CD4-positive, CD25-positive, alpha-beta regulatory T cell (primary cell): ENCODE measurements at places on chromosomes 3 and 15.

- DNase-seq = no peak
Measured at GRCh38 chr3:115478359-115478758, 145.0 kb upstream of the GAP43 start.

GRCh38 chr3:144746631-144747030 is 775.0 kb downstream of the DIPK2A start:
- no peak for DNase-seq

GRCh38 chr15:73375755-73376305 is 7.1 kb upstream of the HCN4 start:
- no peak for DNase-seq

GRCh38 chr3:183927059-183927458 is 42.4 kb upstream of the PARL start:
- no peak for DNase-seq

- no peak for DNase-seq
Measured at GRCh38 chr3:111236836-111237713, 165.5 kb downstream of the NECTIN3 start.

DNA sequence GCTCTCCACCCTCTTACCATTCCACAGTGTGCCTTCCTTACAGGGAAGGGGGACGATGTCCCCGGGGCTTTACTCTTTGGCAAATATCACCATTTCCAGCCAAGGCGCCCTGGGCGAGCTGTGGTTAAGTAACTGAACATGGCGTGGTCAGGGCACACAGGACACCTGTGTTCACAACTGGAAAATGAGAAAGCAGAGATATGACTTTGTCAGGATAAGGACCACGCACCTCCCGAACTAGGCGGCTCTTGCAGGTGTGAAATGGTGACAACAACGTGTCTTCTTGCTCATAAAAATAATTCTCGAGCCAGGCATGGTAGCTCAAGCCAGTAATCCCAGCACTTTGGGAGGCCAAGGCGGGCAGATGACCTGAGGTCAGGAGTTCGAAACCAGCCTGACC is 154.8 kb downstream of the LRRC28 start:
- DNase-seq = no peak

- DNase-seq = peak; percentile 79
Measured at GRCh38 chr3:169945313-169945712, 21.3 kb upstream of the SEC62 start.

- DNase-seq = no peak
Measured at GRCh38 chr3:149243540-149243939, 21.9 kb upstream of the CP start.

- DNase-seq = no peak
Measured at GRCh38 chr3:194718079-194718478, 32.4 kb downstream of the FAM43A start.

GRCh38 chr3:126886217-126886616 is 96.7 kb upstream of the PLXNA1 start:
- no peak for DNase-seq

DNA sequence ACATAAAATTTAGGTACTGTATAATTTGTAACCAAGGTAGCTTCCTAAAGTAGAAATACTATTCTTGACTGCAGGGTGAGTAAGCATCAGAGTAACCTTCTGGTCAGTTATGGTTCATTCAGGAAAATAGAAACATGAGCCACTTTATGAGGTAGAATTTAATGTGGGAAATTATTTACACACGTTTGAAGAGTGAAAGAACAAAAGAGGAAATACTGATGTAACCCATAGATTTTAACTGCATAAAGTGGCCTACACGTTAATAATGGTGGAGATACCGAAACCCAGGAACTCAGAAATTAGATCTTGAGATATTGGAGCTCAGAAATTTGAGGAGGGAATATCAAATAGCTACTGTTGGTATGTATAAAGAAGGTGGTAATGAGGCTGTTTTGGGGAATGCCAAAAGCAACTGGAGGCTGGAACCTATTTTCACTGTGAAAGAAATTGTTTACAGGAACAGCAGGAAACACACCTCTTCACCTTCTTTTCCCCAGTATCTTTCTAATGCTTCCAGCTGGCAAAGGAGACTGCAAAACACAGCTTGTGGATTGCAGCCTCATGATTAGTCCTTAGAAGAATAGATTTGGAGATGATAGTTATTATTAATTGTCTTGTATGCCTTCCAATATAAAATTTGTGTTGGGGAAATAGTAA is 216.1 kb downstream of the DOCK3 start:
- no peak for DNase-seq

DNA sequence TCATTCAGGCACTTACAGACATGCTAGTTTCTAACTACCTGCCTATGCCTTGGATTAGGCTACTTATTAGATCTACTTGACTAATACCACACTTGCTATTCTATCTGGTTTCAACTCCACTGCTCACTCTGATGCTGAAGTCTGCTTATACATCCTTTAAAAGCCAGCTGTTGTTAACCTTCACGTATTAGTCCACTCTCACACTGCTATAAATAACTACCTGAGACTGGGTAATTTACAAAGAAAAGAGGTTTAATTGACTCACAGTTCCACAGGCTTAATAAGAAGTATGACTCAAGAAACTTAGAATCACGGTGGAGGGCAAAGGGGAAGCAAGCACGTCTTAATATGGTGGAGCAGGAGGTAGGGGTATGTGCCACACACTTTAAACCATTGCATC is 47.7 kb upstream of the ANKRD28 start:
- no peak for DNase-seq

- DNase-seq = no peak
Measured at GRCh38 chr3:48034000-48034516, 17.8 kb upstream of the MAP4 start.

DNA sequence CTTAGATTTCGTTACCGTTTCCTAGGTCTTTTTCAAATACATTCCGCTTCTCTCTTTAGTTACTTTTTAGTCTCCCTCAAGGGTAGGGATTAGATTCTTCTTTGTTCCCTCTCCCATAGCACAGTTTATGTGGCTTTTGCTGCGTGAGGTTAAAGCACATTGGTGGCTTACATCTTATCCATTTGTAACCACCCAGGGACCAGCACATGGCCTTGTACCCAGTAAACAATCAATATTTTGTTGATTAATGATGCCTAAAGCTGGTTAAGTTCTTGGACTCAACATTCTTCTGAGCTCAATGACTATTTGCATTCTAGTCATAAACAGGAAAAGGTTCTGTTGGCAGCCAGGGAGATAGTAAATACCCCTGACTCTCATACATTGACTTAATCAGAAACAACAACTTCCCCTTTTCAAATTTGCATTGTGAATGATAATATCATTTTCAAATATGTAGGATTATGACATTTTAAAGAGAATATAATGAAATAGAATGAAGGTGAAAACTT is 60.2 kb downstream of the CACNA1D start:
- no peak for DNase-seq

DNA sequence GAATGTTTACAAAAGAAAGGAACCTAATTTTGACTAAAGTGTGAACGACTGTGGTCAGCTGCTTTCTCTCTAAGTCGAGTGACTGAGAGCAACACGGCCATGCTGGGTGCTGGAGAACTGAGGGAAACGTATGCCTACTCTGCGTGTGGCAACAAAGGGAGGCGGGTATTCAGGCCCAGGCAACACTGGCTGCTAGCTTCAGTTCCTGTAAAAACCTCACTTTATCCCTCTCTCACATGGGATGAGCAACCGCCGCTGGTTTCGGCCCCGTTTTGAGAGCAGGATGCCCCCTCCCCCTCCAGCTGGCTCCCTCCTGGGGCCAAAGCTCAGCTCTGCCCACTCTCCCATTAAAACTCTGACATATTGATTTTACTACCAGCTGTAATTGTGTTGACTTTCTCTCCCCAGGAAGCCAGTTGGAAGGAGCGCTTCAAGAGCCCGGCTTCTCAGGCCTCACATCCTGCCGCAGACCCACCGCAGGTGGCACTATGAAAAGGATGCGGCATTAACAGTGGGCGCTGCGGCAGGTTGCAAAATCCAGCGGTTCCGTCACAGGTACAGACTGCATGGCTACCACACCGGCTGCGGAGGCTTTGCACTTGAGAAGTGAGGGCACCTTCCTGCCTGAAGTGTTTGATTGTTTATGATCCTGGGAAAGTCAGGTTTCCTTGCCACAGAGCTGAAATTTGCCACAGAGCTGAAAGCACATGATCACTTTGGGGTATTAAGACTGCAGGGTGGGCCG is 12.7 kb downstream of the PLXND1 start:
- DNase-seq = no peak

- no peak for DNase-seq
Measured at GRCh38 chr15:83206526-83207008, 1.1 kb downstream of the HDGFL3 start.

GRCh38 chr3:18510947-18511346 is 85.8 kb upstream of the SATB1 start:
- DNase-seq = no peak

GRCh38 chr3:164608554-164609276 is 469.6 kb downstream of the SI start:
- no peak for DNase-seq

DNA sequence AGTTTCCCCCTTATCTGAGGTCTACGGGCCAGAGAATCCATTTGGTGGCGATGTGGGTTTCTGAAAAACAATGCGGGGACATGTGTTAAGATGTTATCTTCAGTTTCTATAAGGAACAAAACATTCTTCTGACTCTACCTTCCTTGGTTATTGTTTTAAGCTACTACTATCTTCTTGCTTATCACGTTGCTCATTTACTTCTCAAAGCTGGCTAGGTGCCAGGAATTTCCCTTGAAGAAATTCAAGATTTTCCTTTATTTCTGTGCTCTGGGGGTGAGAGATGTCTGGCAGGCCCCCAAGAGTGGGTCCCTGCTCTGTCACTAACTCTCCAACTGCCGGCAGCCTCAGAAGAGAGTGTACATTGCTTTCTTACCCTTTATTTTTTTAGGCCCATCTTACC is 119.8 kb downstream of the RYR3 start:
- no peak for DNase-seq

DNA sequence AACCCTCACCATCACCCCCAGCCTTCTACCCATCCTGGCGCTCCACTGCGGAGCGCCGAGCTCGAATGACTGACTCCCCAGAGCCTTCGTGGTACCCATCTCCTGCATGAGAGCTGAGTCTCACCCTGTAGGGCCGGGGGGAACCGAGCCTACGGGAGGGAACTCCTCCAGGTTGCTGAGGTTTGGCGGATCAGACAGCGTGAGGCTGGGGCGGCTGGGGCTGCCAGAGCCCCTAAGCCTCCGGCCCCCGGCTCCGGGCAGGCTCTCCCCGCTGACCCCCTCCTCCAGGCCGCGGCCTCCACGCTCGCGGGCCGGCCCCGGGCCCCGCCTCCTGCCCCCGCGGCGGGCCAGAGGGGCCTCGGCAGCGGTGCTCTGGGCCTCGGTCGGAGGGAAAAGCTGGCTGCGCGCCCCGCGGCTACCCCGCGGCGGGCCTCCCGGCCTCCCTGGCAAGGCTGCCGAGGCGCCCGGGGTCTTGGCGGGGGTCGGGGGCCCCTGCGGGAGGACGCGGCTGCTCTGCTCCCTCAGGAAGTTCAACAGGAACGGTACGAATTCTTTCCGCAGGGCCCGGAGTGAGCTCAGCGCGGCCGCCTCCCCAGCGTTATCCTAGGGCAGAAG is 643 bp downstream of the CDAN1 start:
- peak; percentile 23 for DNase-seq

GRCh38 chr3:167084545-167084944 is 295.6 kb downstream of the ZBBX start:
- no peak for DNase-seq

GRCh38 chr15:88661041-88661700 is 22.4 kb downstream of the ISG20 start:
- no peak for DNase-seq

DNA sequence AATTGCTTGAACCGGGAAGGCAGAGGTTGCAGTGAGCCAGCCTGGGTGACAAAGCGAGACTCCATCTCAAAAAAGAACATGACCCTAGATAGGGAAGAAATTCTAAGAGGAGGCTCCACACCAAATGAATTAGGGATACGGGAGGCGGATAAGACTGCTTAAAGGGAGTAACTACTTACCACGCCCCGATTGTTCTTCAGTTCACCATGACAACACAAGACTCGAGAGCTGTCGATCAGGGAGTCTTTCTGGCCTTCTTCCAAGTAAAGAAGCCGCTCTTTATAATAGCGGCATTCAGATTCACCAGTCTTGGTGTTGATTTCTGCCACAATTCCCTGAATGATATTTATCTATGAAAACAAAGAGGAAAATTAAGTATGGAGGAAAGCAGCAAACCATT is 53.9 kb upstream of the TASOR start:
- DNase-seq = no peak

- DNase-seq = peak; percentile 42
Measured at GRCh38 chr3:19947549-19948225, 790 bp downstream of the RAB5A start.

- DNase-seq = no peak
Measured at GRCh38 chr3:127685708-127686511, 13.2 kb downstream of the ABTB1 start.

DNA sequence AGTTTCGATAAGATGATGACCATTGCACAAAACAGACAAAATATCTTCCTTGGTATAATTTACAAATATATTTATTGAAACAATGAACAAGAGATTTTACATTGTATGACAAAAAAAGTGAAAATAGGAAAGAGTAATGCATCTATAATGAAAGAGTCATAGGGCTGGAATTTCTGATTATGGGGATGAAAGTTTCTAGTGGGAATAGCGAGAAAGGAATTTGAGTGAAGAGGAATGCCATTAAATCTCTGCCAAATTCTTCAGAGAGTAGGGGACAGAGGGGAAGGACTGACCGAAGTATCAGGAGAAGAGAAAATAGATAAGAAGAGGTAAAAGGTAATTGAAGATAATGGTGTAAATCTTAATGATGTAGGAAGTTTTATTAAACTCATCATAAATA is 125.4 kb downstream of the VGLL3 start:
- no peak for DNase-seq

- DNase-seq = no peak
Measured at GRCh38 chr15:45291822-45292582, 40.0 kb downstream of the SLC28A2 start.

- no peak for DNase-seq
Measured at GRCh38 chr15:75136118-75136517, 65.6 kb upstream of the C15orf39 start.

- no peak for DNase-seq
Measured at GRCh38 chr15:88454867-88455810, 12.0 kb downstream of the MRPL46 start.

DNA sequence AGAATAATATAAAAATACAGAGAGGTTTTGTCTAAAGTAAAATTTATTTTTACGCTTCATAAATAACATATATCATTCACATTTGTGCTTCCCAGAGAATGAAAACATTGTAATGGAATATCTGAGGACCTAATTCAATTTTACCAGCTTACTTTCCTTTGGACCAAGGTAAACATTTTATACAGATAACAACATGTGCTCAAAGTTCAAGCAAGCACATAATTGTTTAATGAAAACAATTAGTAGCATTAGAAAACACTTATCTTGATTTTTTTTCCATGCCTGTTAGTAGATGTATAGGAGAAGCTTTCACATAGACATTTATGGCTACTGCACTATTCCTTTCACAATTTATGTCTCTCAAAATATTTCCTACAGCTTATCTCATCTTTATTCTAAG is 400.0 kb downstream of the ZIC1 start:
- no peak for DNase-seq

GRCh38 chr3:51673802-51674654 is 3.0 kb downstream of the TEX264 start:
- DNase-seq = no peak
